ENCODE measurements at places on chromosomes 3 and 15. TPM values are rescaled to one million over a fixed set of nuclear protein-coding genes. Genes with fewer than 3 reads are reported as not detected.

SLC15A2 gene
- polyA plus RNA-seq = 0.27 TPM

CPB1 gene
- polyA plus RNA-seq = not detected

CFAP20DC gene
- polyA plus RNA-seq = not detected

TMEM266 gene
- polyA plus RNA-seq = not detected

ST8SIA2 gene
- polyA plus RNA-seq = not detected

IGSF10 gene
- polyA plus RNA-seq = not detected

KLF15 gene
- not detected for polyA plus RNA-seq

ZNF80 gene
- polyA plus RNA-seq = 0.81 TPM

ADGRG7 gene
- polyA plus RNA-seq = not detected

SPESP1 gene
- polyA plus RNA-seq = 0.77 TPM

B3GNT5 gene
- 0.48 TPM for polyA plus RNA-seq

FAH gene
- polyA plus RNA-seq = 13.0 TPM

MEGF11 gene
- polyA plus RNA-seq = not detected

CATSPER2 gene
- polyA plus RNA-seq = 0.34 TPM

CGNL1 gene
- polyA plus RNA-seq = not detected

RBP2 gene
- polyA plus RNA-seq = not detected

LRRC31 gene
- not detected for polyA plus RNA-seq

Data from immature natural killer cell (primary cell).